Activated effector memory CD4-positive, alpha-beta T cell treated with Interleukin-2 at 50 U/mL for 16 hours (primary cell): ENCODE measurements at places on chromosomes 11 and 22.

- no peak for DNase-seq
Measured at GRCh38 chr22:17890245-17890671, 116.0 kb upstream of the BID start.

GRCh38 chr11:72552399-72552910 is 118.1 kb upstream of the CLPB start:
- no peak for DNase-seq

GRCh38 chr22:27809700-27810608 is 8.4 kb upstream of the MN1 start:
- no peak for DNase-seq

- no peak for DNase-seq
Measured at GRCh38 chr11:68564261-68564660, 103.7 kb downstream of the PPP6R3 start.

GRCh38 chr11:29190313-29190712 is 826.5 kb downstream of the KCNA4 start:
- DNase-seq, result no peak

DNA sequence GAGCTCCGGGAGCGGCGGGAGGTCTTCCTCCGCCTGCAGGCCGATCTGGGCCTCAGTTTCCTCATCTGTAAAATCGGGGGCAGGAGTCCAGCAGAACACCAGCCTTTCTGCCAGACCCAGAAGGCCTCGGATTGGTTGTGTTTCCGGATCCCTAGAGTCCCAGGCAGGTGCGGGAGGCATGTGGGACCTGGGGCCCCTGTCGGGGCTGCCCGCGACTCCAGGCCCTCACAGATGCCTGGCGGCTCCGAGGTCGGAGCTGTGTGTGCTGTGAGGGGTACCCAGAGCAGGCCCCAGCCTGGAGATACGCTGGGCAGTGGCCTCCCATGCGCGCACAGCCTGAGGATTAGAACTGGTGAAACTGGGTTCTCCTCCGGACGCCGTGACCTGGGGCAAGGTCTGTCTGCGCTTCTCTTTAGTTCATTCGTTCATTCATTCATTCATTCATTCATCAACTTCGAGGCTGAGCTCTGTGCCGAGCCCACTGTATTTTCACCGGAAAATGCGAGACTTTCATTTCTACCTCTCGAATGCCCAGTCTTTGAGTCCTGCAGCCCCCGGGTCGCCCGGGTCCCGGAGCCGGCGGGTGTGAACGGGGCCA is 24.6 kb downstream of the FLRT1 start:
- no peak for DNase-seq

DNA sequence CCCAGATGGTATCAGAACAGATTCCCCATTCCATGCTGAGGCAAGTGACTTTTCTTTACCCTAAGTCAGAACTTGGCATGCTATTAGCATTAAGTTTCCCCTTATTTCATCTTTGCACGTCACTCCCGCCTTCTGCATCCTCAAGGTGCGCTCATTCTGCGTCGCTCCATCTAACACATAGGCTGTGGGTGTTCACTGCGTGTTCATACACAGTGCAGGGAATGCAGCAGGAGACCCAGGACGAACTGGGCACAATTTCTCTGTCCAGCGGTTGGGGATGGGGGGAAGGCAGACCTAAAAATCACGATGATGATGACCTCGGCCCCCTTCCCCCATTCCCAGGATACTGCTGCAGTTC is 19.7 kb upstream of the ACR start:
- DNase-seq, result no peak

DNA sequence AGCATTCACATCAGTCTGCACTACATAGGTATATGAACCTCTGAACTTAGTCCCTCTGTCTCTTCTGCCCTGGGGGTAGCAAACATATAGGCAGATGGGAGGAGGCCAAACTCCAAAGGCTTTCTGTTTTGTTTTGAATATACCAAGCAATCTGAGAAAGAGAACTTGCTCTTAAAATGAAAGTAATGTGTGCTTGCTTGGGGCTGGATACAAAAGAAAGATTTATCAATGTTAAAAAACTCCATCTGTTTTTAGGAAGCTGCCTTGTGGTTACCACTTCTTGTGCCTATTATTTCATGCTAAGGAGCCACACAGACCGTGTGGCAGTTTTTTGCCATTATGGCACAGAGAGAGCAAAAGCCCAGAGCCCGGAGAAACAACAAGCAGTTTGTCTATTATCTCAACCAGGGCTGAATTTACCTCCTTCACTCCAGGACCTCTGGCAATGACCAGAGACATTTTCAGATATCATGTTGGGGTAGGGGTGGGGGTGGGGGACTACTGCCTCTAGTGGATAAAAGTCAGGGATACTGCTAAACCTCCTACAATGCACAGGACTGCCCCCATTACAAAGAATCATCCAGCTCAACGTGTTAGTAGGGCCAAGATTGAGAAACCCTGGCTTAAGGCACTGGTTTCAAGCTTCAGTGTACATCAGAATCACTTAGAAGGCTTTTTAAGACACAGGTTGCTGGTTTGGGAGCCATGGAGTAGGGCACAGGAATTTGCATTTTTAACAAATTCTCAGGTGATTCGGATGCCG is 124.2 kb downstream of the APIP start:
- no peak for DNase-seq

DNA sequence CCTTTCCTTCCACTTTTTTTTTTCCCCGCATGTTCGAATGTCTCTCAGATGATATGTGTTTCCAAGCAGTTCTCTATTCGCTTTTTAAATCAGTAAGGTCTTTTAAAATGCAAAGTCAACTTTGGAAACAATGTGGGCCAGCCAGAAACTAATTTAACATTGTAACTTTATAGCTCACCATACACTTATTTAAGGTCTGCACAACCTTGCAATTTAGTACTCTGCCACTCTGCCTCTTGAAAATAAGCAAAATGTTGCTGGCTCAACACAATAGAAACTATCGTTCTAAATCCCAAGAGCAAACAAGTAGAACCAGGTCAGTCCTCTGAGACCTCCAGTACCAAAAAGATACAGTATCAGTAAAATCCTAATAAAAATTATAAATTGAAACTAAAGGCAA is 109.0 kb downstream of the SIK3 start:
- DNase-seq, result no peak

- DNase-seq, result no peak
Measured at GRCh38 chr22:27443306-27443705, 358.2 kb downstream of the MN1 start.

DNA sequence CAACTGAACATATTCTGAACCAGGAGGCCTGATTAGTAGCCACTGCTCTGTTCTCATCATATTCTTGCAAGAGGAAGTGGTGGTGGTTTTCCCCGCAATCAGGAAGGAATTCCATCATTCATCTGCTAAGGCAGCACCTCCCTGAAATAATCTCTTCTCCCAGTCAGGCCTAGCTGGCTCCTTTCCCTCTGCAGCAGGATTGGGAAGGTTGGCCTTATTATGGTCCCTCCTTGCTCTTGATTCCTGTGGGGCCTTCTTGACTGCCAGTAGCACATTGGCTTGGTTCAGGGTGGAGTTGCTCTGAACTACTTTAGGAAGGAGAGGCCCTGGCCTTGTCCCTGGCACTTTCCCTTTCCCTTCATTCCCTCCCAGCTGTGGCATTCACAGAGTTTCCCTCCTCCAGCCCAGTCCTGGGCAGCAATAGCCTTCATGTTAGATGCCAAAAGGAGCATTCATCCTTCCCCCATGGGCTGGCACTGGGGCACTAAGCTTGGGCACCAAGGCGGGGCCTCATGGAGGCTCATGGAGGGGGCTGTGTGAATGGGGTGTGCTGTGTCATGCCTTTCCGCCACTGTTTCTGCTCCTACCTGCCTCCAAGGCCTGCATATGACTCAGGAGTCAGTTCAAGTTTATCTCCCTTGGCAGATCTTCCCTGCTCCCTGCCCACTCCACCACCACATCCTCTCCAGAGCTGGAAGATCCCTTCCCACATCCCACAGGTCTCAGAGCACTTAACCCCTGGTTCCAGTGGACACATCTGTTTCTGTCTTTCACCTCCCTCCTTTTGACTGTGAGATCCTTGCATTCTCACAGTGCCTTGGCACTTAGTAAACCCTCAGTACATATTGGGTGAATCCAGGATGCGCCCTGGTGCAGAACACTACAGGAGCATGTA is 27.6 kb upstream of the CD44 start:
- DNase-seq, result no peak
